ENCODE measurements at places on chromosomes 7 and 10.

- DNase-seq, result no peak
Observed at GRCh38 chr7:101058355-101058754, 26.9 kb upstream of the TRIM56 start.

- no peak for DNase-seq
Observed at GRCh38 chr7:11315666-11316258, 342.1 kb downstream of the PHF14 start.

DNA sequence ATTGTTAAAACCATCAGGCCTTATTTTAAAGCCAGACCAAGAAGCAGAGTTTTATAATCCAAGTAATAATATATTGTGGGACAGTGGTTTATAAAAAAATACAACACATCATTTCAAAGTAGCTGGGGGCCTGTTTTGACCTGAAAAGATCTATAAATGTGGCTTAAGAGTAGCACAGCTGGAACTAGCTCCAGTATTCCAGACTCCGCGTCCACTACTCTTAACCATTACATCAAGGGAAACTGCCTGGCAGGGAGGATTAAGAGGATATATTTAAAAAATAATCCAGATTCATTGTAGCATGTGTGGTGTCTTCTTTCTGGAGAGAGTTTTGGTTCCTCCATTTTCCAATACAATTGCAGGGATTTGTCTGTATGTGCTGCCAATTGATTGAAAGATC is 67.3 kb downstream of the MET start:
- DNase-seq, result no peak

DNA sequence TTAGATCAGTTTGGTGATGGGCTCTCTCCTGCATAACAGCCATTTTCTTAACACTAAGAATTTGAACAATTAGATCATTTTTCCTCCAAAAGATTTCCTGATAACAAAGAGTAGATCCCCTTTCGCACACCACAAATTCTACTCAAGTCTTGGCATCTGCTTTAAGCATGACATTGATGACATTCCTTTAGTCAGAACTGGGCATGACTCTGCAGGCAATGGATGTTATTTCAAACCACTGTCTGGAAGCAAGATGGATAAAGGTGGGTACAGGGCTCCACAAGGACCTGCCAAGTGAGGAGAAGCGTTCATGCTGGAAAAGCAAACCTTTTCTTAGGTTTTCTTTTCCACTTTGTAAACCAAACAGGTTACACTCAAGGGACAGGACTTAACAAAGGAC is 123.5 kb downstream of the GLCCI1 start:
- DNase-seq, result no peak

DNA sequence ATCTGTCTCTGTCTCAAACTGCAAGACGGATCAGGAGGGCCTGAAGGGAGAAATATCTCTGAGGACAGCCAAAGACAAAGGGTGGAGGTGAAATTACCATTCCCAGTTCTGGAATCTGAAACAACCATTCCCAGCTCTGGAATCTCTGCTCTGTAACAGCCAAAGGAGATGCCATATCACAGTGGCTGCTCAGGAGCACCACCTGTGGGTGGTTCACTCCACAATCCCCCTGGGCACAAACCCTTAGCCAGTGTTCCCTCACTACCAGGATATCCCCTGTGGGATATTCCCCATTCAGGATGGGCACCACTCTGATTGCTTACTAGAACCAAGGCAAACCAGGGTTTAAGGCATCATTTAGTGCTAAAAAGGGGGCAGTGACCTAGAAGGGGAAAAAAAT is 199.0 kb downstream of the HTR7 start:
- no peak for DNase-seq

DNA sequence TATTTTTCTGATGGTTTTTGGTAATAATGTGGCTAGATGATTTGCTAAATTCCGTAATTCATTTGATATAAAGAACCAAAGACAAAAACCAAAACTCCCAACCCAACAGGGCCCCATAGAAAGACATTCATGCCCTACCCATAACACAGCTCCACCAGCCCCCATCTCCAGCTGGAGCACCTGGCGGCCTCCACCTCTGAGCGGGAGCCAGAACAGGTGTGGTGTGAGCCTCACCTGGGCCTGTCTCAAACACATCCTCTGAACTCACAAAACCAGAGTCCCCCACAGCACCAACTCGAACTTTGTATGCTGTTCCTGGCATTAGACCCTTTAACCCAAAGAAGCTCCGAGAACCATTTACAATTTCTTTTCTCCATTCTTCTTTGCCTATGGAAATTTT is 36.5 kb upstream of the LAMB4 start:
- no peak for DNase-seq

DNA sequence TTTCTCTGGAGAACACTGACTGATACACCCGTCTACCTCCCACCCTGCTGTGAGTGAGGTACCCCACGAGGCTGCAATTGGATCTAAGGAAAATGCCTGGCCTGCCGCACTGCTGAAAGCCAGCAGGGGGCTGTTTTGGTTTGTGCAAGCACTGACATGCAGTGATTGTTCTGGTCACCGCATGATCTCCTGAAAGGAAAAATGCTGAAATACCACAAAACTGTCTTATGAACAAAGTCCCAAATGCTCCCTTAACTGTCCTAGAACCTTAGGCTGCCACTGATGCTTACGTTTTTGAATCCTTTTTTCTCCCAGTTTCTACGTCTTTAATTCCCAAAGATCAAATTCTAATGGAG is 132.7 kb downstream of the JCAD start:
- no peak for DNase-seq
